ENCODE measurements at places on chromosomes 5 and 9.

- DNase-seq = no peak
These were observed 352.7 kb upstream of the GRAMD2B start for GRCh38 chr5:126070481-126070880.

DNA sequence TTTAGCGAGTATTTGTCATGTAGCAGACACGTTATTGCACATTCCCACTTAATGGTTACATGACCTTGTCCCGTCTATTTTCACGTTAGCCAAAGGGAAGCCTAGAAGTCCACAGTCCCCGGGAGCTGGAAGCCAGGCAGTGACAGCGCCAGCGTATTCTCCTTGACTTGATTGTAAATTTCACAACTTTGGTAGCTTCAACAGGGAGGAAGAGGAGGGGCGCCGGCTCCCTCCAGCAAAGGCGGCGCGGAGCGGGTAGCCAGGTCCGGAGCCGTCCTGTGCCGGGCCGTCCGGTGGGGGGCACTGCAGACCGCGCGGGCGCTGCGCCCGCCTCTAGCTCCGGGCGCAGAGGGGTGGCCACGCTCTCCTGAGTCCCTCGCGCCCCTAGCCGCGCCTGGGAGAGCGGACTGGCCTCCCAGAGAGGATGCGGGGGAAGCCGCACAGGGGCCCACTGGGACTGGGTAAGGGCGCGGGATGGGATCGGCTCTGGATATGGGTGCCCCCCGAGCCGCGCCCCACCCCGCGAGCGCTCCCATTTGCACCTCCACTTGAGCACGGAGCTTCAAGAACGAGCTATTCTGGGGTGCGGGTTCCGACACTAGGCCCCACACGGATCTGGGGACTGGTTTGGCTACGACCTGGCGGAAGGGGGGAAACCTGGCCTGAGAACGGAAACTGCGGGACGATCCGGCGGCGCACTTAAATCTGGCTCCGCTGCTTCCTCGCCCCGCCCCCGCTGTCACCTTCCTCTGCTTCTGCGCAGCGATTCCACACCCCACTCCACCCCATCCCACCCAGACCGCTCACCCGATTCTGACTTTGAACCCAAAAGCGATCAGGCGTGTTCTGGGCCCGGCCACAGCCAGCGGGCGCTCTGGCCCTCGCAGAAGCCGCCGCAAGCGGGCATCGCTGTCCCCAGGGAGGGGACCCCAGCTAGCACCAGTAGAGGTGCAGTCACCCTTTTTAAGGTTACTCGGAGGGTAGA, 23.8 kb downstream of the KLF4 start:
- no peak for DNase-seq

GRCh38 chr9:89482056-89482851, 15.7 kb downstream of the SEMA4D start:
- no peak for DNase-seq

DNA sequence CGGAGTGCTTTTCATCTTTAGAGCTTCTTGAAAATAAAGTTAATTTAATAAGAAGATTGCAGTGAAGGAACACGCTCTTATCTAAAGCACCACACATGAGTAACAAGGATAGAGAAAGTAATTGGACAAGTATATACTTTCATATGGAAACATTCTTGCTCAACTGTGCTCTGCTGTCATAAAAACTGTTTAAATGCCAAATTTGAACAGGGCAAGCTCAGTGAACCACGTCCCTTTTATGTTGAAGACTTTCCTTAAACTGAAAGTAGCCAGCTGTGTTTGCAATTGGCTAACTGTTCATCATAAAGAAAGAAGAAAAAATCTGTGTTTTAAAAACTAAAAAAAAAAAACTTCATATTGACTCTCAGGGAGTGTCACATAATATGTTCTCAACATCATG, 1610.7 kb upstream of the C9orf72 start:
- DNase-seq = no peak

GRCh38 chr9:318646-319045, 104.0 kb downstream of the DOCK8 start:
- peak; percentile 18 for DNase-seq

DNA sequence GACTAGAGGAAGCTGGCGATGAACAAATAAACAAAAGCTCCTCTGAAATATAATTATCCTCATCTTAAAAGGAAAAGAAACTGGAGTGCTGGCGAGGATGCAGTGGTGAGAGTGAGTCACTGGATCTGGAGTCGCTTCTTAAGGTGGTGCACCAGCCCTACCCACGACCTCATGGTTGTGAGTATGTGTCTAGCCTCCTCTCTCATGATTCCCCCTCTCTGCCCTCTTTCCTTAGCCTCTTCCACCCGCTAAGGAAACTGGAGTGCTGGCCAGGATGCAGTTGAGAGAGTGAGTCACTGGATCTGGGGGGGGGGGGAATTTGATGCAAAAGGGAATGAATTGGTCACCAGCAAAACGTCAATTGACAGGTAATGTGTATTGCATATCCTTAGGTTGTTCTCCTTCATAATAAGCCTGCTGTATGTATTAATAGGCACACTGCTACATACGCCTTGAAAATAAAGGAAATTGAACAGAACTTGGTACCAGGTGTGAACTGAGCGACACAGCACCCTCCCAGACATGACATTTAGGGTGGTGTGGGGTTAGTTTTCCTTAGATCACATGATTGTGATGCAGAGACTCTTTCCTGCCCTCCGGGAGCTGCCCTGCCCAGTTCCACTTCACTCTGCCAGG, 36.3 kb upstream of the EBF1 start:
- no peak for DNase-seq

DNA sequence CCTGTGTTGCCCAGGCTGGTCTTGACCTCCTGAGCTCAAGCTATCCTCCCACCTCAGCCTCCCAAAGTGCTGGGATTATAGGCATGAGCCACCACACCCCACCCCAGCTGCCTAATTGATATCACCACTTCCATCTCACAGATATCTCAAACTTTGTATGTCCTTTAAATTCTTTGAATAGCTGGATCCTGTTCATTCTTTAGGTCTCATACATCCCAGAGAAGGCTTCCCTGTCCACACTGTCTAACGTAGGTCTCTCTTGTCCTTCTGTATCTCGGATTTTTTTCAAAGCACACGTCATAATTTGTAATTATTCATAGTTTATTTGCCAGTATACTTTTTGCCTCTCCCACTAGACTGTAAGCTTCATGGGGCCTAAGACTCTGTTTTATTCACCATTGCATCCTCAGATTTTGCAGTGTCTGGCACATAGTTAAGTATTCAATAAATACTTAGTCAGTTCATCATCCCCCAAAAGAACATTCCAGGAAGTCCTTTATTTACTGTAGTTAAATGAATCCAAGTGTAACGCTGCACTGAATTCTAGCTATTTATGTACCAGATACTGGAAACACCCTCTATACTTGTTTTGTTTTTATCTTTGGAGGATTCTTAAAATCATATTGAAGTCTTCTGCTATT, 10.5 kb downstream of the ARSK start:
- no peak for DNase-seq

- DNase-seq = no peak
These were observed 1.0 kb upstream of the CFAP157 start for GRCh38 chr9:127705577-127706379.

- peak; percentile 97 for DNase-seq
These were observed 202.6 kb downstream of the NR3C1 start for GRCh38 chr5:143200781-143201398.

- DNase-seq = no peak
These were observed 185.6 kb upstream of the DMRT1 start for GRCh38 chr9:655875-656274.

DNA sequence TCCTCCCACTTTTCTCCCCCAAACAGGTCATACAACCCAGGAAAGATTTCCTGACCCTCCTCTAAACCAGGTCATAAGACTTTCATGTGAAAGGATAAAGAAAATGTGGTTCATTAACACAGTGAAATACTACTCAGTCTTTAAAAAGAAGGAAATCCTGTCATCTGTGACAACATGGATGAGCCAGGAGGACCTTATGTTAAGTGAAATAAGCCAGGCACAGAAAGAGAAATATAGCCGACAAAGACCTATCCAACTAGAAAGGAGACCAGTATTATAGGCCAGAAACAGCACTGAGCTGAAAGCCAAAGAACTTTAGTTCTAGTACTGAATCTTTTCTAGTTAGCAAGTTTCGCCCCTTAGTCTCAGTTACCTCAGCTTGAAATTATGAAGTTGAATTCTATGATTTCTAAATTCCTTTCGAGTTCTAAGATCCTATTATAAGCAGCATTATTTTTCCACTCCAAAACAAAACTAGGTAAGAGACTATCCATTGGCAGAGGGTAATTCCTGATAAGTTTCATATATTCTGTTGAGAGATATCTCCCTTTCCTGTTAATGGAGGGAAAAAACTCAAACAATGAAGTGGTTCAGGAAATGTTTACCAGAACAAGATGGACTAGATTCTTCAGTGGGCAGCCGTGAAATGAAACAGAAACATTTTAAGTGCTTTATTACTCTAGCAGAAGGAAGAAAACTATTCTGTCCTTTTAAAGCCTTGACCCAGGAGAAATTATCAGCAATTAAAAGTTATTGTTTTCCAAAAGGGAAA, 42.5 kb downstream of the GNA14 start:
- DNase-seq = no peak

DNA sequence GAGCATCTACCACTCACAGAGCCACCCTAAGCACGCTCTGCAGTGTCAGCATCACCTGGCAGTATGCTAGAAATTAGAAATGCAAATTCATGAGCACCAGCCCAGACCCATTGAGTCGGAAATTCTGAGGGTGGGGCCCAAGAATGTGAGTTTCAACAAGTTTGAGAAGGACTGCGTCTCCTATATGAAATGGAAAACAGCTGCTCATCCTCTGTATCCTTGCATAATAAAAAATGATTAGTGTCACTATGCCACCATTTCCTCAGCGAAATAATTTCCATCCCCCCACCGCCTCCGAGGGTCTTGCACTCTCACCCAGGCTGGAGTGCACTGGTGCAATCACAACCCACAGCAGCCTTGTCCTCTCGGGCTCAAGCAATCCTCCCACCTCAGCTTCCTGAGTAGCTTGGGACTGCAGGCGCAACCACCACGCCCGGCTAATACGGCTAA, 1.3 kb upstream of the IQGAP2 start:
- DNase-seq = no peak

- no peak for DNase-seq
These were observed at the start of gene ENG for GRCh38 chr9:127854184-127854806. Gene ENG (minus strand): TSS chr9:127854658. CDS start chr9:127854355, 303 bp downstream.

Data from SHP77 treated with DMSO at 0.1 percent for 48 hours (cell line).